Left renal cortex interstitium (tissue), 4 donors: ENCODE measurements at places on chromosomes 16 and 17.

- no peak for DNase-seq
These were observed 28.7 kb downstream of the MEAK7 start for GRCh38 chr16:84475643-84476240.

- no peak for DNase-seq
These were observed 77.9 kb downstream of the CCT6B start for GRCh38 chr17:34883106-34884000.

- DNase-seq: no peak
These were observed 330.7 kb upstream of the ASIC2 start for GRCh38 chr17:33623841-33624240.

DNA sequence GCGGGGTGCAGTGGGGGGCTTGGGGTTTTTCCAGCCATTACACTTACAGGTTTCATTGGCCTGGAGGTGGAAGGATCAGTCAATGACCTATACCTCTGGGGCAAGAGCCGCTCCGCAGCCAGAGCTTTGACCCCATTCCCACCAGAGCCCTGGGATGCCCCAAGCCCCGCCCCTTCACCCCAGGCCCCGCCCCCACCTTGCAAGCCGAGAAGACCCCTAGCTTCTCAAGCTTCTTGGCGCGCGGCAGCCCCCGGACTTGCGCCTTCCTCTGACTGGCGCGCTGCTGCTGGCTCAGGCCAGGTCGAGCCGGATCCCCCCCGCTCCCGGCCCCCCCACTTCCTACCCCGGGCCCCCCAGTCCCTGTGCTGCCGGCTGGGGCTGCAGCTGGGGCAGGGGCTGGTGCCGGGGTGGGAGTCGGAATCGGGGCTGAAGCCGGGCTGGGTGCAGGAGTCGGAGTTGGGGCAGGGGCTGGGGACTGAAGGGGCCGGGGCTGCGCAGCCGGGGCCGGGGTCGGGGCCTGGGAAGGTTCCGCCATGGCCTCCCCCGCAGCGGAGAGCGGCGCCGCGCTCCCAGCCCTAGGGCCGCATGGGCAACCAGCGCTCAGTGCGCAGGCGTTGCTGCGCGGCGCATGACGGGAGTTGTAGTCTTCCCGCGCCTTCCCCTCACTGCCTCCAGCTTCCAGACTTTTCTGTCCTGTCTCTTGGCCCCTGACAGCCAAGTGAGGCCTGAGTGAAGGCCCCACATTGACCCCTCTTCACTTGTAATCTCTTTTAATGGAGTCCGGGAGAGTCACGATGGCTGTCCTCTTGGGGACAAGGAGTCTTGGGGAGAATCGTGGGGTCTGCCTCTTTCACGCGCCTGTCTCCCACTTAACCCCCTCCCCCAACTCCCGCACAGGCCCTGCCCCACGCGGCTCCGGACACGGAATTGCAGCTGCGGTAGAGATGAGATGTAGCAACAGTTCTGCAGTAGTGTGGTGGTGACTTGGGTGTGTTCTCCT, at the start of gene KAT2A:
KAT2A (minus strand) TSS at position 598 of the 1,000 bp plus-strand sequence; CDS start at position 535, 63 bp downstream.
- DNase-seq: no peak

- no peak for DNase-seq
These were observed 33.2 kb downstream of the ZNF750 start for GRCh38 chr17:82806645-82807044.

DNA sequence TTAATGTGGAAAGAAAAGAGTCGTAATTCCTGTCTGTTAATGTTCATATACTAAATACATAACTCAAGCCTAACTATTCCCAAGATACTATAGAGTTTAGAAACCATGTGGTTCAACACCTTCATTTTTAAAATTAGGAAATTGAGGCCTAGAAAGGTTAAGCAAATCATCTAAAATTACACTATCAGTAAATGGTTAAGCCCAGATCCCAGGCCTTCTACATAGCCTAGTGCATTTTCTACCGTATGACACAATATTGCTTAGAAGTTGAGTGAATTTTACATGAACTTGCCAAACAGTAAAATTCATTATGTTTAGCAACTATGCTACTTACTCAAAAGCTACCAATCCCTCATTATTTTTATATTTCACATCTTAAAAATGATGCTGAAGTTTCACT, 6.8 kb downstream of the NACA2 start:
- no peak for DNase-seq

DNA sequence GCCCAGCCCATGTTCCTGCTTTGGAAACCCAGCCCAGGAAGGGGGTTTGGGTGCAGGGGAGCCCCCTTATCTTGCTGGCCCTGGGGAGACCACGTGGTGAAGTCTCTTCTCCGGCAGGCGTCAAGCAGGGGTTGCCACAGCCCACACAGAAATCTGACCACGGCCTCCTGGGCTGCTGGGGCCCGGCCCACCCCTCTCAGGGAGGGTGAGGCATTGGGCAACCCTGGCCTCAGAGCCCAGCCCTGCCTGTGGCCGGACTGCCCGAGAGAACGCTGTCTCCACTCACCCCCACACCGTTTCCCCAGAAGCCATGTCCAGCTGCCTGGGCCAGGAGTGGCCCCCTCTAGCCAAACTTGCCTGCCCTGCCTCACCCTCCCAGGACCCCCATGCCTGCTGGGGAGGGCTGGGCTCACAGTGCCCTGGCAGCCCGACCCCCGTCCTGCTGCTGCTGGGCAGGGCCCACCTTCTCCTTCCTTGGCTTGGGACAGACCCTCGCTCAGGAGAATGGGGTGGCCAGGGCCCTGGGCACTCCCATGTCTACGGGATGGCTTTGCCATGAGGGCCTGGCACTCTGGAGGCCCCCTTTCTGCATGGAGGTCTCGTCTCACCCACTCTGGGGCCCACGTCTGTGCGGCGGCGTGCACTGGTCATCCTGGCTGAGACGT, 6.7 kb downstream of the RPUSD1 start:
- no peak for DNase-seq

- no peak for DNase-seq
These were observed 744.5 kb downstream of the WWOX start for GRCh38 chr16:78843978-78844377.

DNA sequence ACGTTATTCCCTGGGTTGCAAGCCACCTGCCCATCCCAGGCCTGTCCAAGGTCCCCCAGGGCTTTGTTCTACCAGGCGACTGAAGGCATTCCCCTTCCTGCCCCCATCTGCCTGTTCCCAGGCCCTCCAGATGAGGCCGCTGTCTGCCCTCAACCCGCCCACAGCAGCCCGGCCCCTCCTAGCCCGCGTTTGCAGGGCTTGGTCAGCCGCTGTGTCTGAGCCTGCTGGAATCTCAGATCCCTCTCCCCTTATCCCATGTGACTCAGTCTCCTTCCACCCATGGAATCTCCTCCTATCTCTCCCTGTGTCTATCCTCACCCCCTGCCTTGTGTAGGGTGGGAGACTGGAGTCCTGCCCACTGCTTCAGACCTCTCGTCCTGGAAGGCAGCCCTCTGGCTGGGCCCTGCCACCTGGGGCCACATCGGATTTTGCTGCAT, 186.0 kb upstream of the TNRC6C start:
- DNase-seq: no peak

DNA sequence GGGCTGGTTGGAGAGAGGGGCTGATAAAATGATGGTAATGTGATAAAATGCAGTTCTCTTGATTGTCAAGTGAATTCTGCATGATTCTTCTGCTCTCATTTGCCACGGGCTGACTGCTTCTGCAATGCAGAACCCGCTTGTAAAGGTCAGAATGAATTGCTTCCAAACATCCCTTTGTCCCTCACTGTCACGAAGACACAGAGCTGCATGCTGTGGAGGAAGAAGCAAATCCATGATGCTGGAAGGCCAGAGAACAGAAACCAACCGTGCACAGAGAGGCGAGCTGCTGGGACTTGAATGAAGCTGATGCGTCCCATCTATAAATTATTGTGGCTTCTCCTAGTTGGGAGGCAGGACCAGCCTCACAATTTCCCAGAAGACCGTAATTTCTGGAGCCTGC, 171.6 kb downstream of the PRKCB start:
- DNase-seq: no peak

DNA sequence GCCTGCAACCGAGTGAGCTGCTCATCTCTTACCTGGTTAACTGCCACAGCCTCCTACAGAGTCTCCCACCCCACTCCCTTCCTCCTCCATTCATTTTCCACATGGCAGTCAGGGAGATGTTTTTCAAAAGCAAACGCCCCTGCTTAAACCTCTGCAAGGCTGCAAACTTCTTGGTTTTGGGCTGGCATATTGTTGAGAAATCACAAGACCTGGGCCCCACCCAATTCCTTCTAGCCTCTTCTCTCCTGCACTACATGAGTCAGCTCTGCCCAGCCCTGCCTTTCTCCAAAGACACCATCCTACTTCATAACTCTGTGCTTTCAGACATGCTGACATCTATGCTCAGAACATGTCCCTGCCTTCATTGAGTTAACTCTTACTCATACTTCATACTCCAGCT, 136.1 kb downstream of the SPACA3 start:
- no peak for DNase-seq

DNA sequence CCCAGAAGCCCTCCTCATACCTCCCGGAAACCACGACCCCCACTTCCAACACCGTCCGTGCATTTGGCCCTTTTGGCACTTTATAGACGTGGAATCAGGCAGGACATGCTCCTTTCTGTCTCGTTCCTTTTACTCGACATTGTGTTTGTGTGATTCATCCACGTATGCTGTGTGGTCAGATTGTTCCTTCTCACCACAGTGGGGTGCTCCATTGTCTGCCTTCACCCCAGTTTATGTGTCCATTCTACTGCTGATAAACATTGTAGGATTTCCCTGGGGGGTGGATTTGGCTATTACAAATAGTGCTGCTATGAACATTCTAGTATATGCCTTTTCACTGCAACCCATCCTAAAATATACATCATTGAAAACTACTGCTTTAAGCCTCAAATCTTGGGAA, 28.9 kb upstream of the RPH3AL start:
- no peak for DNase-seq

GRCh38 chr17:66835476-66835875, 559 bp downstream of the CACNG5 start:
- no peak for DNase-seq

- no peak for DNase-seq
These were observed 218.8 kb downstream of the RAB11FIP4 start for GRCh38 chr17:31609996-31610910.

GRCh38 chr16:629185-629832, 1.5 kb upstream of the WFIKKN1 start:
- DNase-seq: no peak

GRCh38 chr17:59814685-59815084, 78.1 kb downstream of the TUBD1 start:
- no peak for DNase-seq

GRCh38 chr16:14109782-14110727, 38.9 kb downstream of the MRTFB start:
- DNase-seq: no peak

- DNase-seq: no peak
These were observed 188.6 kb upstream of the PSMD7 start for GRCh38 chr16:74107795-74108610.

GRCh38 chr16:4052096-4052495, 64.1 kb downstream of the ADCY9 start:
- no peak for DNase-seq
